ENCODE measurements at places on chromosomes 1 and 21.

DNA sequence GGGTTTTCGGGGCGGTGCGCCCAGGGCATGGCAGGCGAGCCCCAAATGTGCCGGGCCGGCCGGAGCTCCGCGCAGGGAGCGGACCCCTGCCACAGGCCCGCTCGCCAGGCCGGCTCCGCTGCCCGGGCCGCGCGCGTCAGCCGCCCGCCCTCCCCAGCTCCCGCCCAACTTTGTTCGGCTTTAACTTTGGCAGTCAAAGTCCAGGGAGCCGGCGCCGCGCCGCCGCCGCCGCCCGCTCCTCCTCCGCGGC, 488 bp downstream of the SLC35D1 start:
- no peak overlapping the region for H3K27ac ChIP-seq
- no peaks in the 10 kb centered on the region for H3K36me3 ChIP-seq
- DNase-seq, result no peak
- H3K4me3 ChIP-seq, result peak overlapping the region; percentile 78
- H3K4me1 ChIP-seq, result no peaks in the 10 kb centered on the region
- no peaks in the 10 kb centered on the region for H3K27me3 ChIP-seq

GRCh38 chr1:110522560-110522959, 3.6 kb upstream of the KCNA10 start:
- no peak for DNase-seq
- H3K27me3 ChIP-seq, result no peaks in the 10 kb centered on the region
- H3K4me1 ChIP-seq, result peaks cover 3% of the 10 kb centered on the region
- no peak overlapping the region for H3K4me3 ChIP-seq

GRCh38 chr1:40352126-40352525, 21.4 kb upstream of the SMAP2 start:
- DNase-seq, result no peak
- no peak overlapping the region for H3K4me3 ChIP-seq
- H3K36me3 ChIP-seq, result no peaks in the 10 kb centered on the region
- H3K4me1 ChIP-seq, result no peaks in the 10 kb centered on the region
- no peak overlapping the region for H3K27ac ChIP-seq

DNA sequence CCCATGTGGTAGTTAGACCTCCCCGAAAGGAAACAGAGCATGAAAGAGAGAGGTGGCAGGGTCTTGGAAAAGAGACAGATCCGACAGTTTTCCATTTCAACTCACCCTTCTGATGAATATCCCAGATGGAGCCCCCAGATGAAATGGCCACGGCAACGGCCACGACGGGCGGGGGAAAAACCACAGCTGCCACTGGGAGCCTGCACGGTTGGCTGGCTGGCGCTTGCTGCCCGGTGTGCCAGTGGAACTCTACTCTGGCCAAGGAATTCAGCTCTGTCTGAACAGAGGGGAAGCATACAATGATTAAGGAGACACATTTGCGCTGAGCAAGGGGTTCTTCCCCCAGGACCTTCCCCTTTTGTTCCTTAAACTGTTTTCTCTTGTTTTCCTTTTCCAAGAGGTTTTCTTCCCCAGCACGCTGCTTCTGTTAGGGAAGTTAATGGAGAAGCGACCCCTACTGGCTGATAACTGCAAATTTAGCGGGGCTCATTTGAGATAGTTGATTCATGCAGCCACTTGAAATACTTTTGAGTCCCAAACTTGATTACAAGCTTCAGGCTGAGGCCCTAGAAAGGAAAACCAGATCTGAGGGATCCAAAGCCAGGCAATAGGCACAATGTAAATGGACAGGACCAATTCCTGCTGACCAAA, 1122.5 kb downstream of the NCAM2 start:
- no peak overlapping the region for H3K27ac ChIP-seq
- no peaks in the 10 kb centered on the region for H3K36me3 ChIP-seq

GRCh38 chr1:167059045-167059808, 30.9 kb downstream of the GPA33 start:
- H3K27ac ChIP-seq, result no peak overlapping the region
- DNase-seq, result peak; percentile 67
- H3K27me3 ChIP-seq, result no peaks in the 10 kb centered on the region
- no peaks in the 10 kb centered on the region for H3K36me3 ChIP-seq
- peaks cover 2% of the 10 kb centered on the region for H3K4me1 ChIP-seq
- no peak overlapping the region for H3K4me3 ChIP-seq

DNA sequence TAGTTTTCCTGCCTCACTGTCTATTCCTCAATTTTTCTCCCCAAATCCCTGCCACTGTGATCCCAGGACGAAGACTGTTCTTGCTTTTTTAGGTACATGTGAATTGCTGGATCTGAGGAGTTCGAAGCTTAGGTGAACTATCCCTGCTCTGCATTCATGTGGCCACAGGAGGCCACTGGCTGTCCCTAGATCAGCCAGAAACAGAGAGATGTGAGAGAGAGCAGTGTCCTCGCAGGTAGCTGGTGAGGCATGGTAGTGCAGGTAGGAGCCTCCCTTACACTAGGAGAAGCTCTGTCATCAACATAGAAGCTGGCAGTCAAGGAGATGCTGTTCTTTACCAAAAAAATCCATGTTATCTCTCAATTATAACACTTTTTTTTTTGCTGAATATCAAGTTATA, 71.5 kb downstream of the USP24 start:
- no peak overlapping the region for H3K27ac ChIP-seq
- H3K36me3 ChIP-seq, result no peaks in the 10 kb centered on the region
- peak; percentile 33 for DNase-seq
- H3K4me1 ChIP-seq, result no peaks in the 10 kb centered on the region
- H3K4me3 ChIP-seq, result no peak overlapping the region

- no peak overlapping the region for H3K4me3 ChIP-seq
- no peak for DNase-seq
- no peaks in the 10 kb centered on the region for H3K27me3 ChIP-seq
- no peaks in the 10 kb centered on the region for H3K4me1 ChIP-seq
These were observed 46.3 kb upstream of the TARBP1 start for GRCh38 chr1:234525099-234525799.

DNA sequence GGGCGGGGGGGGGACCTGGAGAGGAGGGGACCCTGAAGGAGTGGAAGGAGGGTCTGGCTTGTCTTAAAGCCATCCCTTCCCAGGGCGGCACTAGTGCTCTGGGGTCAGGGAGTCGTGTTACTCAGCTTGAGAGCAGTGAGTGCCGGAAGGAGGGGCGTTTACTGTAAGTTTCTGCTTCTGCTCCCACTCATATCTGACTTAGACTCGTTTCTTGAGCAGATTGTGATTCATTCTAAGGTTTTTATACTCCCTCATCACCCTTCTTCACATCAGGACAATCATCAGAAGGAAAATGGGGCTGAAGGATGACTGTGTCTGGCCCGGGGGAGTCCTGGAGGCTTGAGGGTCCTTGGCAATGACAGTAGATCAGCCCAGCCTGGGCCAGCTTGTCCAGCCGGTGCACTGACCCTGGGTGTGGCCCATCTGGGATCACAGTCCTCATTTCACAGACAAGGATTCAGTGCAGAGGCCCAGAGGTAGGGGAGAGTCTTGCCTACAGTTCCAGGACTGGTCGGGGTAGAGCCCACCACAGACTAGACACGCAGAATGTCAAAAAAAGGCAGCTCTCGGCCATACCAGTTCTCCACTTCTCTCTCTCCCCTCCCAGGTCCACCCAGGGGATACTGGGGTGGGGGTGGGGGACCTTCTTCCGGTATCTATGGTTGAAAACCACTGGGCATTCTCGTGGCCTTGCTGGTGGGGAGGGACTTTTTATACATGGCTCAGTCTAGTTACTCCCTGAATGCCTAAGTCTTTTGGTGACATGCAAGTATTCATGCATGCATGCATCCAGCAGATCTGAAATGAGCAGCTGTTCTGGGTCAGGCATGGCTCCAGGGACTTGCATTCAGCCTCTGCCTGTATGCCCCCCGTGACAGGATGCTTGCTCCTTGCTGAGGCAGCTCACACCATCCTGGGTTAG, 5.1 kb downstream of the TNFRSF8 start:
- H3K4me3 ChIP-seq, result no peak overlapping the region
- no peak overlapping the region for H3K27ac ChIP-seq
- DNase-seq, result peak; percentile 27
- no peaks in the 10 kb centered on the region for H3K27me3 ChIP-seq

GRCh38 chr1:154488922-154489321, 13.1 kb upstream of the TDRD10 start:
- H3K27ac ChIP-seq, result no peak overlapping the region
- no peak overlapping the region for H3K4me3 ChIP-seq
- no peaks in the 10 kb centered on the region for H3K36me3 ChIP-seq

GRCh38 chr21:32389337-32390015, 3.3 kb downstream of the URB1 start:
- H3K36me3 ChIP-seq, result no peaks in the 10 kb centered on the region
- H3K27me3 ChIP-seq, result no peaks in the 10 kb centered on the region

DNA sequence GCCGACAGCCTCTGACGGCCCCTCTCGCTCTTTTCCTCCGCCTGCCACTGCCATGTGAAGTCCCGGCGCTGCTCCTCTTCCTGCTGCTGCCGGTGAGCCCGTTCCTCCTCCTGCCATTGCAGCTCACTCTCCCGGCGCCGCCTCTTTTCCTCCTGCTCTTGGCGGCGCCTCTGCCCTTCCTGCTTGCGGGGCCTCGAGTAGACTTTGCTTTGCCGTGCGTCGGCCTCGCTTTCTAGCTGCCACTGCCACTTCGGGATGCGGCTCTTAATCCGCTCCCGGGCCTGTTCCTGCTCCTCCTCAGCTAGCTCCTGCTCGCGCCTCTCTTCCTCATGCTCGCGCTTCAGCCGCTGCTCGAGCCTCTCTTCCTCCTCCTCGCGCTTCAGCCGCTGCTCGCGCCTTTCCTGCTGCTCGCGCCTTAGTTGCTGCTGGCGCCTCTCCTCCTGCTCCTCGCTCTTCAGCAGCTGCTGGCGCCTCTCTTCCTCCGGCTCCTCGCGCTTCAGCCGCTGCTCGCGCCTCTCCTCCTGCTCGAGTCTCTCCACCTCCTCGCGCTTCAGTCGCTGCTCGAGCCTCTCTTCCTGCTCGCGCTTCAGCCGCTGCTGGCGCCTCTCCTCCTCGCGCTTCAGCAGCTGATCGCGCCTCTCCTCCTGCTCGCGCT, 4.3 kb downstream of the TCHH start:
- H3K27me3 ChIP-seq, result peaks cover 79% of the 10 kb centered on the region
- H3K4me1 ChIP-seq, result peaks cover 2% of the 10 kb centered on the region
- H3K27ac ChIP-seq, result no peak overlapping the region
- no peak for DNase-seq

GRCh38 chr1:210814382-210815123, 319.4 kb downstream of the KCNH1 start:
- no peak overlapping the region for H3K27ac ChIP-seq
- H3K4me1 ChIP-seq, result no peaks in the 10 kb centered on the region
- no peaks in the 10 kb centered on the region for H3K27me3 ChIP-seq
- DNase-seq, result no peak

GRCh38 chr1:186308264-186309060, 66.6 kb downstream of the TPR start:
- H3K27me3 ChIP-seq, result no peaks in the 10 kb centered on the region
- no peaks in the 10 kb centered on the region for H3K4me1 ChIP-seq
- H3K4me3 ChIP-seq, result no peak overlapping the region
- H3K36me3 ChIP-seq, result no peaks in the 10 kb centered on the region
- H3K27ac ChIP-seq, result no peak overlapping the region

DNA sequence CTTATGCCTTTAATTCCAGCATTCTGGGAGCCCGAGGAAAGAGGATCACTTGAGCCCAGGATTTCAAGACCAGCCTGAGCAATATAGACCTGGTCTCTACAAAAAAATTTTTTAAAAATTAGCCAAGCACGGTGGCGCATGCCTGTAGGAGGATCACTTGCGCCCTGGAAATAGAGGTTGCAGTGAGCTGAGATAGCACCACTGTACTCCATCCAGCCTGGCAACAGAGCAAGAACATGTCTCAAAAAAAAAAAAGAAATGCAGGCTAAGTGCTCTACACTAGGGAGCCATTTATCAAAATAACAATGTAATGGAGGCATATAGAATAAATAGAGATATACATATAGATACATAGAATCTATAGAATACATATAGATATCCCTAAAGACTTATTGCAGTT, 23.3 kb downstream of the CEPT1 start:
- no peak overlapping the region for H3K27ac ChIP-seq
- no peaks in the 10 kb centered on the region for H3K27me3 ChIP-seq
- no peaks in the 10 kb centered on the region for H3K4me1 ChIP-seq
- H3K36me3 ChIP-seq, result no peaks in the 10 kb centered on the region

DNA sequence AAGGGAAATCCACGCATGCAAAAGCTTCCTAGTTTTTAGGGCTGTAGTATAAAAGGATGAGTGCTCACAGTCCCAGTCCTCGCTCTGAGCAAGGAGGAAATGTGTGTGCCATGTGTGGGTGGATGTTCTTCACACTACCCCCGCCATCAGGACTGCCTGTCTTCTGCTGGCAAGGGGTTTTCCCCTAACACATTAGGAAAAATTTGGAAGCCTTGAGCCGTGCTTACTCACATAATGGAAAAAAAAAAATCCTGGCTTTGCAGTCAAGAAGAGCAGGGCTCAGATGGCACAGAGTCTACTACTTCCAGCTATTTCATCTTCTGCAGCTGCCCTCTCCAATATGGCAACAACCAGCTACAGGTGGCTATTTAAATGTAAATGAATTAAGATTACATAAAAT, 363.1 kb downstream of the PLPP3 start:
- DNase-seq, result no peak
- no peak overlapping the region for H3K27ac ChIP-seq
- no peaks in the 10 kb centered on the region for H3K4me1 ChIP-seq
- no peak overlapping the region for H3K4me3 ChIP-seq

- no peaks in the 10 kb centered on the region for H3K27me3 ChIP-seq
- H3K27ac ChIP-seq, result no peak overlapping the region
- H3K36me3 ChIP-seq, result no peaks in the 10 kb centered on the region
- no peak overlapping the region for H3K4me3 ChIP-seq
These were observed 29.6 kb upstream of the AGL start for GRCh38 chr1:99820546-99820945.

DNA sequence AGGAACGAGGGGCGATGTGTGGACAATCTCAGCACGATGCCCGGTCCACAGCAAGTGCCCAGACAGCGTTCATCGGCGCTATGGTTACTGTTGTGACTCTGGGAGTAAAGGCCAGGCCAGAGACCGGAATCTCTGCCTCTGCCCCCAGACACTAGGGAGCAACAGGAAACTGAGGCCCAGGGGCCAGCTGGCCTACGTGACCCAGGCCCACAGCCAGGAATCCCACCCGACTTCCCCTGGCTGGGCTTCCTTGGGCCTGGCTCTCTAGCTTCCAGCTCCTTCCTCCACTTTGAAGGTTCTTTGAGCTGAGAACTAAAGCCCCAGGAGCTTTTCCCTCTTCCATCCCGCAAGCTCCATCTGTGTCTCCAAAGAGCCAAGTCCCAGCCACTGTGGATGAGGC, 4.6 kb downstream of the LRP8 start:
- H3K27ac ChIP-seq, result no peak overlapping the region
- no peaks in the 10 kb centered on the region for H3K27me3 ChIP-seq
- peaks cover 23% of the 10 kb centered on the region for H3K36me3 ChIP-seq
- no peak overlapping the region for H3K4me3 ChIP-seq
- DNase-seq, result no peak
- peaks cover 2% of the 10 kb centered on the region for H3K4me1 ChIP-seq

- no peaks in the 10 kb centered on the region for H3K36me3 ChIP-seq
- H3K27ac ChIP-seq, result no peak overlapping the region
- DNase-seq, result no peak
These were observed 9.3 kb downstream of the ZNF281 start for GRCh38 chr1:200400556-200400955.

- H3K27me3 ChIP-seq, result no peaks in the 10 kb centered on the region
- no peaks in the 10 kb centered on the region for H3K36me3 ChIP-seq
- H3K27ac ChIP-seq, result no peak overlapping the region
- no peak for DNase-seq
These were observed 113.6 kb downstream of the FGGY start for GRCh38 chr1:59410457-59410856.
